CD4-positive, alpha-beta T cell treated with Interleukin-4 for 4 hours (primary cell): ENCODE measurements at places on chromosomes 2 and 18.

DNA sequence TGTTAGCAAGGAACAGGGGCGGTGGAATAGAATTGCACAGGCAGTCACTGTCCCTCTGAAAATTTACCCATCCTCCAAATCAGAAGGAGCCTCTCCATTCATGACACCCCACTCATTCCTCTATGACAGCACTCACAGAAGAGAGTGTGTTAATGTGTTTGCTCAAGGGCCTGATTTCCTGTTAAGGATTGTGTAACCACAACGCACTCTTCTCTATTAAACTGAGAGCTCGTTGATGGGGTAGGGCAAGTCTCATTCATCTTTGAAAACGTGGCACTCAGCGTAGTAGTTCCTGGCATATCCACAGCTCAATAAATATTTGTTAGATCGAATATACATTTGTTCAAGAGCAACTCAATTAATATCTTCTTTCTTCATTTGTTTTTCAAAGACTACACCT lies 106.4 kb downstream of the VAPA start:
- no peak for DNase-seq

DNA sequence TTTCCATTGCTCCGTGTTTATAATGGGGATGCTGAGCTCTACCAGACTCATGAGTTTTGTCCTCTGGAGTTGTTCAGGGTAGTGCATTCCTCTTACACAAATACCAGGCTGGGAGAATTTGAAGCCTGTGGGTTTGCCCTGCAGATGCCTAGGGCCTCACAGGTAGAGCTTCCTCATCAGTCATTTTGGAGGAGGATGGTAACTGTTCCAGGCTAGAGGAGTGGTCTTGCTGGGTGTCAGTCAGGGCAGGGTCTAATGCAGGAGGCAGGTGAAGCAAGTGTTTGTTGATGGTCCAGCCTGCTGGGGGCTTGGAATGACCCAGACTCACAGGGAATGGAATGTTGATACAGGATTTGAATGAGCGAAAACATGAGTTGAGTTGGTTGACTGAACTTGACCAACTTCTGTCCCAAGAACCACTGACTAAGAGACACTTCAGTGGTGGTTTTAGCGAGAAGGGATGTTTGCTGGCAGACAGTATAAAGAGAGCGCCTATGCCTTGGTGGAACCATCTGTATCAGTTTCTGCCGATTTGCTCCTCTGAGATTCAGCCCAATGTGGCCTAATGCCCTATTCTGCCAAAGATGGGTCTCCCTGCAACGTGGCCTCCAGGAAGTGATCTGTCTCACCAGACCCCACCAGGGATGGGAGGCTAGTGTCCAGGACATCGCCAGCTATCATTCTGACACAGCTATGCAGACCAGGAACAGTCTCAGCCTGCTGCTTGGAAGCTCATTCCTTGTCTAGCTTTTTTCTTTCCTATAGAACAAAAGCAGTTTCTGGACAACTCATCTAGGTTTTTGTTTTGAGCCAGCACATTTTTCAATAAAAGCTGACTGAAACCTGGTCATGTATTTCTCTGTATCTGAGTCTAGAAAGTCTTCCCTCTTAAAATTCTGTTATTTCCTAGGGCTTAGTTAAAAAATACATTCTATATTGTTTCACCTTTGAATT lies 9.3 kb downstream of the IL1R2 start:
- no peak for DNase-seq

- no peak for DNase-seq
Measured at GRCh38 chr2:119234021-119235019, 10.7 kb downstream of the STEAP3 start.

DNA sequence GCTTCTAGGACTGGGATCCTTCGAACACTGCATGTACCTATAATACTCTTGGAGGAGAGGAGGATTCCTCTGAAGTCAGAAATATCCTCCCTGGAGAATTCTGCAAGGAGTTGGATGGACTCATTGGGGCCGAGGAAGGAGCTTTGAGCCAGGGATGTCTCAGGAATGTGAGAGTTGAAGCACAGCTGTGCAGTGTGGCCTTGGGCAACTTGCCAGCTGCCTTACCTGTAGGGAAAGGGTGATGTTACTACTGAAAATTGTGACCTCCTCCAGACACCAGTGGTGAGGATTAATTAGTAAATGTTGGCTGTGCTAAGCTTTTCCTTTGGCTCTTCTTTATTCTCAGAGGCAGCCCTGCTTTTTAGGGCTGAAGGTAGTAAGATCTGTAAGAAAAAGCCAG lies 41.4 kb downstream of the FMNL2 start:
- DNase-seq = no peak

GRCh38 chr2:218435003-218435982 lies 16.4 kb downstream of the VIL1 start:
- no peak for DNase-seq

DNA sequence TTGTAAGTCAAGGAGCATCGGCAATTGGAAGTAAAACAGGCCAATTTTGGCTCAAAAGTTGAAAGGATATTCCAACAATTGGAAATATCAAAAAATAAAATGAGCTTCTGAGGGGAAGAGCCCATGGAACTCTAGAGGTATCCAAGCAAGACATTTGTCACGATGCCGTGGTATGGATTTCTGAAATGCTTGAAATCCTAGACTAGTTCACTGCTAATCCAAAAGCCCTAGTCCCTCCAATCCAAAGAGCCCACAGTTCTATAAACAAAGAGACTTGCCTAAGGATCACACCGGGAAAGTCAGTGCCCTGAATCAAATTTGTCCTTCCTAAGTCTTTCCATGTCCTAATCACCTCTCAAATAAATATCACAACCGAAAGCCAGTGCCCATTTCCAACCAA lies 85.1 kb downstream of the CLHC1 start:
- DNase-seq = no peak

DNA sequence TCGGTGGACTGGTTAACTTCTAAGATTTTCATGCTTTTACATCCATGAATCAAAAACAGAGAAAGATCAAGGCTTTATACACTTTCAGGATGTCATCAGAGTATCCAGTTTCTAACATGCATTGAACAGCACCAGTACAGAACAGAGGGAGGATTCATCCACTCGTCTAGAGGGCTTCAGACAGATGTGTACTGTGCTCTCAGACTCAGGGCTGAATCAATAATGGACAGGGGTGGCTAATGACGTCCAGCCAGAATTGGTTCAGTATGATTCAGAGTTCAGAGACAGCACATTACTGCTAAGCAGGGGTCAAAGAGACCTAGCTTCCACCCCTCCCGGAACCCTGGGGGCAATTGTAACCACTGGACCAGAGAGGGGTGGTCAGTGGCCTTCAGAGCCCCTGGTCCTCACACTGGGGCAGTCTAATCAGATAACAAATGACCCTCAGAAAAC lies 37.3 kb downstream of the RNU4ATAC start:
- DNase-seq = no peak

GRCh38 chr2:184554736-184555135 lies 43.6 kb upstream of the ZNF804A start:
- no peak for DNase-seq

DNA sequence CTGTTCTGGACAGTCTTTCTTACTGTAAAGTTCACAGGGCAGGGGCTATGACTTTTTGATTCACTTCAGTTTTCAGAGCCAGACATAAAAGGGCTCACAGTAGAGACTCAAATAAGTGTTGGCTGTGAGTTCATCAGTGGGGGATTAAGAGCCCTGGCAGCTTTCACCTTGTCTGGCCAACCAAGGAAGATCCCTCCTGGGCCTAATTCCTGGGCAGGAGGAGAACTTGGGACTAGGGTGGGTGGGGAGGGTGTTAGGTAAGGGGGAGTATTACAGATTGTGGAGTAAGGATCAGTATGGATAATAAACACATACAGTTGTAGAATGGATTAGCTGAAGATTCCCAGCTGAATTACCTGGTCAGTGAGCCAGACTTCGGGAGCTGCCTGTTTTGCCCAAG lies 904 bp upstream of the SFXN5 start:
- no peak for DNase-seq

GRCh38 chr2:222504191-222504590 lies 79.8 kb downstream of the SGPP2 start:
- no peak for DNase-seq

- no peak for DNase-seq
Measured at GRCh38 chr2:217986256-217986961, 16.4 kb downstream of the TNS1 start.

- no peak for DNase-seq
Measured at GRCh38 chr2:16028644-16029043, 88.3 kb downstream of the MYCN start.

GRCh38 chr2:12649602-12650400 lies 66.9 kb upstream of the TRIB2 start:
- no peak for DNase-seq

- DNase-seq = no peak
Measured at GRCh38 chr2:12870692-12871091, 154.0 kb downstream of the TRIB2 start.

DNA sequence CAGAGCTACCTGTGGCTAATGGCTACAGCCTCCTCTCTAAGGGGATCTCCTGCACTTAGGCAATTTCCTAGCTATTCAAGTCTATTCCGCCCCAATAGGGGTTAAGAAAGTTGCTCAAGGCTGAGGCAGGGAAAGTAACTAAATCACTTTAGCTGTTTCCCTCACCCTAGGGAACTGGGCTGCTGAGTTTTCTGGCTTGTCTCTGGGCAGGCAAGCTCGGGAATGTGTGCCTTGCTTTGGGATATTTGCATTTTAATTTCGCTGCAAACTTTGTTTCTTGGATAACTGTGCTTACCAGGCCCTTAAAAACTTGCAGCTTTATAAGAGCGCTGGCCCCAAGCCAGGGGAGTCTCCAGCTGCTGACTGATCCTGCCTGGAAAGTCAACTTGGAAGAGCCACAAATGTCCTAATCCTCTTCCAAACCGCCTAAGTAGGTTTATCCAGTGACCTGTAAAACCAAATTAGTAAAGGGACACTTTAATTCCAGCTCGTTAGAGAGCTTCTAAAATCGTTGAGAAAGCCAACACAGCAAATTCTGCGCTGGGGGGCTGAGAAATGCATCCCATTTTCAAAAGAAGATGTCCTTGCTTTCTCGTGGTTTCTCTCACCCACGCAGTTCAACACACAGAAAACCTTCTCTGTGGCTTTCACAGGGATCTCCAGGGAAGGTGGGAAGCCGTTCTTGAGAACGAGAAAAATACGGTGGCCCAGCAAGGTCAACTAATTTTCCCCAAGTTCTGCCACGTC lies 59.5 kb upstream of the SP3 start:
- no peak for DNase-seq

GRCh38 chr18:11548396-11548795 lies 61.0 kb upstream of the SLC35G4 start:
- DNase-seq = no peak

GRCh38 chr2:37614061-37614738 lies 57.2 kb downstream of the CDC42EP3 start:
- peak; percentile 40 for DNase-seq

DNA sequence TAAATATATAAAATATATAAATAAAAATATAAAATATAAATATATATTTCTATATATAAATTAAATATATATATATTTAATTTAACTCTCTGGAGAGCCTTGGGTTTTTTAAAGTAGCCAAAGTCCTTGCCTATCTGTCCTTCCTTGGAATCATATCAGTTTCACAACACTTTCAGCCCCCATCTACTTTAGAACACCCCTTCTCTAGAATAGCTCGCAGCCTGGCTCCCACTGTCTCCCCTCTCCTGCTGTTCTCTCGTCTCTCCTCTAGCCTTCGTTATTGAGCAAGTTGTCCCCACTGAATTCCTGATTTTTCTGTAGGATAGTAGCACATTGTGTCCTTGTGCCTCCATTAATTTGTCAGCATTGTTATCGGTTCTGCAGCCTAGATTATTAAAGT lies 677.0 kb downstream of the RNF144A start:
- DNase-seq = no peak

- DNase-seq = no peak
Measured at GRCh38 chr2:59706729-59707128, 846.7 kb downstream of the BCL11A start.

DNA sequence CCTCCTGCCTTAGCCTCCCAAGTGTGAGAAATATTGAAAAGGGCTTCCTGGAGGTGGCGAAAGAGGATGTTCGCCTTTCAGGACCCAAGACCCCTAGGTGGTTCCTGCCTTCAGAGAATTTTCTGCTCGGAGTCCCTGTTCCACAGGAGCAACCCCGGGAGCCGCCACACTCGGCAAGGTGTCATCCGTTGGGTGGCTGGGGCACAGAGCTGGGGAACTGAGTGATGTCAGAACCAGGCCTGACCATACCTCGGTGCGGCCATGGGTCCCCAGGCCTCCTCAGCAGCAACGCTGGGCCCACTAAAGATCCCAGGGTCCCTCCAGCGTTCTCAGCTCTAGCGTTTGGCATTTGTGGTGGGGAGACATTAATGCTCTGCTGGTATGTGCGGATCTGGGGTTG lies 23.7 kb upstream of the TAF1B start:
- no peak for DNase-seq

DNA sequence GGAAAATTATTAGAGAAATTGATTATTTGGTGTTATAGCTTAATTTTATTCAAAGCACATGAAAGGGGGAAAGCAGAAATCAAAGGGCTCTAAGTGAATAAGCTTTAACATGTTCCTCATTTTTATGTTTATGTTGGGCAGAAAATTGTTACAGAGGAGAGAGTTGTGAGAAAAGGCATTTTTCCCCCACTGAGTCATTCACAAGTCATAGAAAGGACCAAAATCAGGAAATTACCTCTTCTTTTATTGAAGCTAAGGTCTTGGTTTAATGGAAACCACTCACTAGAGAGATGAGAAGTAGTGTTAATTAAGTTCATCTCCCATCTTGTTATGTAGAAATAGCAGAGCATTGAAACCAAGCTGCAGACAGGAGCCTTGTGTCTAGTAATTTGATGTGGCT lies 175.3 kb upstream of the THUMPD2 start:
- DNase-seq = no peak

- no peak for DNase-seq
Measured at GRCh38 chr18:26432651-26433424, 115.5 kb downstream of the KCTD1 start.

DNA sequence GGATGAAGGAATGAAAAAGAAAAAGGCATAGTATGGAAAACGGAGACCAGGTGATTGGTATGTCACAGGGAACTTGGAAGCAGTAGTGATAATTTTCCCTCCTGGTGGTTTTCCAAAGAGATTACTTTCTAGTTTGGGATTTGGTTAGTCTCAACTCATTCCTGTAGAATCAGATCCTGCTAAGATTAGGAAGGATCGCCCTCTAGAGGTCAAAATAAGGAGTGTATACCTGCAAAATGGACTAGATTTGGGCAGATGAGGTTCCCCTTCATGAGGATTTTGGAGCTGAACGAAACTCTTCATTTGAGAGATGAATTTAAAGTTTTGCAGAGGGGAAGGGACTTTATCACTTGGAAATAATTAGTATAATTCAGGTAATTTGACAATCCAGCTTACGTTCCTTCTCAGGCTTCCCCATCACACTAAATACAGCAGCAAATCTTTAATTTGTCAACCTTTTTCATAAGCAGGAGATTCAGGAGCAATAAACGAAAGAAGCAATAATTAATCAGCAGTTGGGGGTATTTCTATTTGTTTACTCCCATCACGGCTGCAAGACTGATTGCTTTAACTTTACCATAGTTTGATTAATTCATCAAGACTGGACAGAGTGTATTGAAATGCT lies 65.2 kb downstream of the CCDC195 start:
- peak; percentile 54 for DNase-seq

GRCh38 chr2:234403074-234403473 lies 93.8 kb downstream of the ARL4C start:
- no peak for DNase-seq
